ENCODE measurements at places on chromosomes 11 and 22.

DNA sequence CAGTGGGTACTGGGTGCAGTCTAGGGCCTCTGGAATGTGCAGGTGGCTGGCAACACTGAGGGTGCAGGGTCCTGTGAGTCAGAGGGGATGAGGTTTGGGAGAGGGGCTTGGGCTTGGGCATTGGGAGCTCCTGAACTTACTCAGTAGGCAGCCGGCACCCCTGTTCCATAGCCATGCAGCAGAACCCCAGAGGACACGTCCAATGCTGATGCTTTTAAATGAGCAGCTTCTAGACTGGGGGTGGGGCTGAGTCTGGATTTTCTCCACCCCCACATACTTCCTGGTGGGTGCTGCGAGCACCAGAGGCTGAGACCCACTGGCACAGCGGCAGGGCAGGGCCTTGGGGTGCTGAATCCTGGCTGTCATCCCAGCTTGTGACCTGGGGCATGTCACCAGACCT is 71.4 kb downstream of the ARHGAP8 start:
- DNase-seq = no peak

GRCh38 chr22:17481424-17481823 is 81.9 kb upstream of the SLC25A18 start:
- DNase-seq = no peak

- DNase-seq = peak; percentile 86
Observed at GRCh38 chr11:118689852-118690552, 10.6 kb upstream of the TREH start.

DNA sequence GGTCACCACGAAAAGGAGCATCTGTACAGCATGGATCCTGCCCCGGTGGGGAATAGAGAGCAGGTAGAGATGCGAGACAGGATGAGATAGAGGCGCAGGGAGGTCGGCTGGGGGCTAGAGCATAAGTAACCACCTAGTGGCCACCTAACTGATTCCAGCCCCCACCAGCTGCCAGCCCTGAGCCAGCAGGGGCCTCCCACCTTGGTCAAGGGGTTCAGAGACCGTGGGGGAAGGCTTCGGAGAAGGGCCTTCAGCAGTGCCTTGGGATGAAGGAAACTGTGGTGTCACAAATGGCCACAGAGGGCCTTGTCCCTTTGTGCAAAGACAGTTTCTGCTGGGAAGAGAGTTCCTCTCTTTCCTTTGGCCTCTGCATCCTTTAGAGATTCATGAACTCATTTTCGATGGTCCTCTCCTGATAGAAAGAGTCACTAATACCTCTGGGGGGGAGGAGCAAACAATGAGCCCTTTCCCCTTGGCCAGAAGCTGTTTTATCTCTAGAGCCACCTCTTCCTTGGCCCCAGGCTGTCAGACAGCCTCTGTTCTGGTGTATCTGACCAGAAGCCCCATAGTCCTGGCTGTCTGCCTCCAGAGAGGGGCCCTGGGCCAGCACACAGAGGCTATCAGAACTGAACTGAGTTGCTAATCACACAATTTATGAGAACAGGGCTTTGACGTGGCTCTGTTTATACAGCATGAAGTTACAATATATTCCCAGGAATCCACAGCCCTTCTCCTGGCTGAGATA is 146.0 kb downstream of the PARVA start:
- no peak for DNase-seq

- DNase-seq = peak; percentile 33
Observed at GRCh38 chr11:20021212-20021611, 139.1 kb downstream of the DBX1 start.
